ENCODE measurements at places on chromosomes 16 and 17.

DNA sequence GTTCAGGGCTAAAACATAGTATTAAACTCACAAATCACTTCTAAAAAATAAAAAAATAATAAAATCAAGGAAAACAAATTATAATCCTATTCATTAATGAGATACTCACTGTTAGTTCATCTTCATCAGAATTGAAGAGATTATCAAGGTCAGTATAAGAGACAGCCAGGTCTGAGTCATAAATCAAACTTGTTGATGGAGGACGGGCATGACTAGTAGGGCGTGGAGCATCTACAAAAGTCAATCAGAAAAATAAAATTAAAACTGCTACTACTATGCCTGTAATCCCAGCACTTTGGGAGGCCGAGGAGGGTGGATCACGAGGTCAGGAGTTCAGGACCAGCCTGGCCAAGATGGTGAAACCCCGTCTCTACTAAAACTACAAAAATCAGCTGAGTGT lies 59.1 kb upstream of the INTS2 start:
- DNase-seq = no peak

DNA sequence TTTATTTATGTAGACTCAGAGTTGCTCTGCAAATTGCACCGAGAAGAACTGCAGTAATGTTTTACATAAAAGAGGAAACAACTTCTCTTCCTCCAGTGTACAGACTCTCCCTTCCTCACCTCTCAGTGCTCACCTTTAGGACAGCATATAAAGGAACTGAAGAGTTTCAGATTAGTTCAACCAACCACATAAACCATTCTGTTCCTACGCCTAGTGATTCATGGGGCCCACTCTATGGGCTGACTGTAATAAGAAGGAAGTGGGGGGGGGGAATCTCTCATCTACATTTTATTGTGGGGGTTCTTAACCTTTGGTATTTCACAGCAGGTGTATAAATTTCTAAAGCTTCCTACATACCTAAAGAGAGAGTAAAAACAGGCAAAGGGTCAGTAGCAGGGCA lies 18.3 kb downstream of the ZSWIM7 start:
- no peak for DNase-seq

GRCh38 chr16:56625140-56625942 lies at the start of gene MT1E:
MT1E (plus strand) TSS chr16:56625781; CDS start chr16:56625852, 71 bp downstream.
- DNase-seq = no peak

DNA sequence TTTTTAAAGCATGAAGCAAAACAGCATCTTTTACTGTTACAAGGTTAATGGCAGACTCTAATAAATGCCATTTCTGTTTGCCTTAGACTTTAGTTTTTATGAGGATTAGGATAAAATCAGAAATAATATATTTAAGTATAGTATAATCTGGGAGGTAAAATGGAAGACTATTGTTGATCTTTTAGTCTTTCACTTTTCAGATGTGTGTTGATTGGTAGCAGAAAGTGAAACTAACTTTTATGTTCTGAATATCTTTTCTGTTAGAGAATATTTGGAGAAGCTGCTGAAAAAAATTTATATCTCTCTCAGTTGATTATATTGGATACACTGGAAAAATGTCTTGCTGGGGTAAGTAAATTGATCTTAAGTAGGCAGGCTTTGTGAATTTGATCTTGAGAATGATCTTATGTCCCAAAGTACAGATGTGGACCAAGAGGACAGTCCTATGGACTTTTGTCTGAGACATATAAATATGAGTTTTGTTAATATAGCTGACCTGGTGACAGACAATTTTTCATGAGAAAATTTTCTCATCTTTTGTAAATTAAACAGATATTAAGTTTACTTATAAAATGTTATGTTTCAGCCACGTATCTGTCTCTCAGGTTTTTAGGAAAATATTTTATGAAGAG lies 64.1 kb downstream of the NF1 start:
- DNase-seq = no peak

- DNase-seq = no peak
Measured at GRCh38 chr16:10326647-10327046, 59.2 kb upstream of the ATF7IP2 start.

DNA sequence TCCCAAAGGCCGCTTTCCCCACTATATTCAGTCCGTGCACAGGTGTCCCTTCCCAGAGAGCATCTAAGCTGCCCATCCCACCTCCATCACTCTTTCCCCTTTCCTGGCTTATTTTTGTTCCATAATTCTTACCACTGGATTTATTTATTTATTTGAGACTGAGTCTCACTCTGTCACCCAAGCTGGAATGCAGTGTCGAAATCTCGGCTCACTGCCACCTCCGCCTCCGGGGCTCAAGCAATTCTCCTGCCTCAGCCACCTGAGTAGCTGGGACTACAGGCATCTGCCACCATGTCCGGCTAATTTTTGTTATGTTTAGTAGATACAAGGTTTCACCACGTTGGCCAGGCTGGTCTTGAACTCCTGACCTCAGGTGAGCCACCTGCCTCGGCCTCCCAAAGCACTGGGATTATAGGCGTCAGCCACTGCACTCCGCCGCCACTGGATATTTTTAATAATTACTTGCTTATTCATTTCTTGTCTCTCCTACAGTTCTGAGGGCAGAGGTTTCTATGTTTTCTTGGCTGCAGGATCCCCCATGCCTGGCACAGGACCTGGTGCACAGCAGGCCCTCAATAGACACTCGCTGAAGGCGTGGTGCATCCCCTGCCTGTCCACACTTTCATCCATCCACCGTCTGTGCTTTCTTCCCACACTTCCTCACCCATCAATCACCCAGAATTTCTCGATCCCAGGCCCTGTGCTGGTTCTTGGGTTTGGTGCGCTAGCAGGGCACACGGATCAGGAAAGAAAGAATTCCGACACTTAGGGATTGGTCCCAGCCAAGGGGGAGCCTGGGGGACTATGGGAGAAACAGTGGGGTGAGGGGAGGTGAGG lies 9.9 kb upstream of the ADGRG1 start:
- no peak for DNase-seq

GRCh38 chr16:23679274-23679985 lies 741 bp downstream of the PLK1 start:
- DNase-seq = no peak

GRCh38 chr16:72110662-72111615 lies 17.3 kb downstream of the DHX38 start:
- no peak for DNase-seq

DNA sequence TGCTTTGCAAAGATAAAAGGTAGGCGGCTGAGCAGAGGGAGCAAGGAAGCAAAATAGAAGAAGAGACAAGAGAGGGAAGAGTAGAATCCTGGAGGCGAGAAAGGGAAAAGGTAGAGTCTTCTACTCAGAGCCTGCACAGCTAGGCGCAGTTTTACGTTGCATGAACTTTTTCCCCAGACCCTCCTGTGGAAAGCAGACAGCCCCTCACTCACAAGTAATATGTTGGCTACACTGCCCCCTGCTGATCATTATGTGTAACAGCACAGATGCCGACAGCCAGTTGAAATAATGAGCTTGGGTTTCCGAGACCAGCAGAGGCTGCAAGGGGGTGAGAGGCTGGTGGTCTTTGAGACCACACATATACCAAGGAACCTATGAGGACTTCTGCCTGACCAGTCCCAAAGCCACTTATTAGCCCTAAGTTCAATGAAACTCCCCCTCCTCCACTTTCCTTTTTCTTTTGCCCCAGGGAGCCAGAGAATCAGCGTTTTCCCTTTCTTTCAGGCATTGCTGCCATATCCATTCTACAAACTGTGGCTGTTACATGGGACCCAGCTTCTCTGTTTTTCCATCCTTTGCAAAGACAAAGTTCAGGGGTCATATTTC lies 22.5 kb upstream of the CMTR2 start:
- DNase-seq = no peak

- DNase-seq = peak; percentile 22
Measured at GRCh38 chr16:23905027-23905426, 69.2 kb downstream of the PRKCB start.

- no peak for DNase-seq
Measured at GRCh38 chr16:19717314-19717713, 713 bp downstream of the KNOP1 start.

DNA sequence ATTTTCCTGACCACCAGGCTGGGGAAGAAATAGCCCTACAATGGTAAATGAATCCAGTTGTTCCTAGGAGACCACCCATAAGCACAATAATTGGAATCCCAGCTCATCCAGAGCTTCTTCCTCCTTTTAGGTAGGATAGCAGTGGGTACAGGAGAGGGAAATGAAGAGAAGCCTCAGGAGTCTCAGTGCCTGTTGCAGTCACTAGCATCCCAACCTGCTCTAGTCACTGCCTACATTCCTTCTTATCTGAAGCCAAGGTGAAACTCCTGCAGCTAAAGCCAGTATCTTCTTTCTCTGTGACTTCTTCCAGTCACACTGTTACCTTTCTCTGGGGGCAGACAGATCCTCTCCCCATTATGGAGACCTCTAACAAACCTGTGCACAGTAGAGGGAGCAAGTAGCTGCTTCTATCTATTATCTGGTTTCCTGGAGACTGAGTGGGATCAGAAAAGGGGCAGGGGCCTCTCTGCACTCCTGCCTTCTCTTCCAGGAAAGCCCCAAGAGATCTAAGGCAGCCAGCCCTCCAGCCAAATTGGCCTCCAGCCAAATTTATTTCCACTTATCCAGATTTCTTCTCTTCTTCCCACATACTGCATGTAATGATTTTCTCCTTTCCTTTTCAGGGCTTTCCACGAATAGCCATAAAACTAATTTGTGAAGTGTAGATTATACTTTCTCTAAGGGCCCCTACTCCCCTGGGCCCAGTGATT lies 85.5 kb downstream of the SSH2 start:
- no peak for DNase-seq

- DNase-seq = no peak
Measured at GRCh38 chr16:30087181-30087898, 4.4 kb downstream of the TBX6 start.

- DNase-seq = no peak
Measured at GRCh38 chr16:24863582-24864437, 18.0 kb downstream of the SLC5A11 start.

GRCh38 chr17:21379080-21379711 lies 3.0 kb downstream of the KCNJ12 start:
- DNase-seq = no peak

DNA sequence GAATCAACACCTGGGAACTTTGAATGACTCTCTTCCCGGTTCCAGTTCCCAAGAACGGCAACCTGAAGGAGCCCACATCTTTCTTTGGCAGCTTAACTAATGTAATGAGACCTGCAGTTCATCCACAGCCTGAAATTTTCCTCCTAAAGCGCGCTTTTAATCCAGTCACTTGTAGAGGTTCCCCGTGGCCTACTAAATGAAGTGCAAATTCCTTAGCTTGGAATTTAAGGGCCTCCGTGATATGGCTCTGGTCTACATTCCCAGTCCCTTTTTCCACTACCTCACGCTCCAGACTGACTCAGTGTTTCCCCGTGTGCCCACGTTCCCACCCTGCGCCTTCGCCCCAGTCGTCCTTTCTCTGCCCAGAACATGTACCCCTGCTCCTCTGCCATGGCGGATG lies 27.2 kb downstream of the FZD2 start:
- no peak for DNase-seq

DNA sequence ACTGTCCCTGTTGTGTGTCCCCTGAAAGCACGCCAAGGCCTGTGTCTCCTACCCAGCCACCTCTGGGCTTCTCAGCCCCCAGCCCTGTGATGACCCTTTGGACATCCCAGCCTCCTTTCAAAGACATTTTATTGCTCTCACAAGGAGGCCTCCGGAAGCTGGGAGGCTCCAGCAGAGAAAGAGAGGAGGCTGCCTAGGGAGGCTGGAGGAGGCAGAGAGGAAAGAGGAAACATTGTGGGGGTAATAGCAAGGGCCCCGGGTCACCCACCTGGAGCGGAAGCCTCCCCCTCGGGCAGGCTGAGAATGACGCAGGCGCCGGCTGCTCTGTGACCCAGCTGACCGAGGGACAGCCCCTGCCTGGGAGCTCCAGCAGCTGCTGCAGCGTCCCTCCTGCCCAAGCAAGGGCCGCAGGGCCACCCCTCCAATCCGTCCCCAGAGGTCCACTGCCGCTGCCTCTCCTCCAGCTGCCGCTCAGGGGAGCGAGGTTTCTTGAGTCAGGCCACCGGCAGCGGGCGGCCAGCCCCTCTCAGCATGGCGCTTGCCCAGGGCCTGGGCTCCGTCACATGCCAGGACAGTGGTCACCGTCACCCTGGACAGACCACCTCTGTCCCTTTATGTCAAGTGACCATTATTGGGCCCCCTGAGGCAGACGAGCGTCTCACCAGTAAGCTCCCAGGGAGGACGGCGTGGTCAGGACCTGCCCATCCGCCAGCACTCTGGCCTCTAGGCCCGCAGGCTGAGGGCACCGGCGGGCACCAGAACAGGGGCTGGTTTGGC lies 29.3 kb downstream of the ACTG1 start:
- no peak for DNase-seq

DNA sequence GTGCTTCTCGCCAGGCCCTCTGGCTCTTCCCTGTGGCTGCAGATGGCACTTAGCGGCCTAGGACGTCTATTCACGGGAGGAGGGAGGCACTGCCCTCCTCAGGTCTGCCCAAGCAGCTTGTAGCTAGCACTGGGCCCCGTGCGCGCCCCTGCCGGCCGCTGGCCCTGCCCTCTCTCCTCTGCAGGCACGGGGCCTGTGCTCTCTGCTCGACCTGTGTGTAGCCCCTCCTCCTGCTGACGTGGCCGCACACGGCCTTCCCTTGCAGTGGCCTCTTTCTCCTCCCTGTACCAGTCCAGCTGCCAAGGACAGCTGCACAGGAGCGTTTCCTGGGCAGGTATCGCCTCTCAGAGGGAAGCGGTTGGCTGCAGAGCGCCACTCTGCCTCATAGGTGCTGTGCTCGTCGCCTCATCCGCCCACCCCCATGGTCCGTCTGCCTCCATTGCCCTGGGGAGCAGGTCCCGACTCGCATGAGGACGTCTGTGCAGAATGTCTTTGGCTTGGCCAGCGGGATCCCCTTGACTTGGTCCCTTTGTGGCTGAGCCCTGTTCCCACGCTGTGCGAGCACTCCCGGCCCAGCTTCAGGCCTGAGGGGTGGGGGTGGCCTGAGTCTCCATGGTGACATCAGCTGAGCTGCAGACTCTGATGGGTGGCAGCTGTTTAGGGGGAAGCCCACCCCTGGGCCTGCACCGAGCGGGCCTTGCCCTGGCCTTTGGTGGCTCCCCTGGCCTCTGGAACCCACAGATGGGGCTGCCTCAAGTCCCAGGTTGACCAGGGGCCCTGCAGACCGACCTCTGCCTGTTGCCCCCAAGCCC lies 34.6 kb downstream of the TSC2 start:
- DNase-seq = no peak

GRCh38 chr16:8868416-8869211 lies at the start of gene CARHSP1:
CARHSP1 (minus strand) TSS chr16:8869006; CDS start chr16:8859328, 9,678 bp downstream.
- DNase-seq = no peak
